ENCODE measurements at places on chromosomes 2 and 18. TPM values are rescaled to one million over a fixed set of nuclear protein-coding genes. Genes with fewer than 3 reads are reported as not detected.

LHCGR gene
- total RNA-seq = not detected

DNA sequence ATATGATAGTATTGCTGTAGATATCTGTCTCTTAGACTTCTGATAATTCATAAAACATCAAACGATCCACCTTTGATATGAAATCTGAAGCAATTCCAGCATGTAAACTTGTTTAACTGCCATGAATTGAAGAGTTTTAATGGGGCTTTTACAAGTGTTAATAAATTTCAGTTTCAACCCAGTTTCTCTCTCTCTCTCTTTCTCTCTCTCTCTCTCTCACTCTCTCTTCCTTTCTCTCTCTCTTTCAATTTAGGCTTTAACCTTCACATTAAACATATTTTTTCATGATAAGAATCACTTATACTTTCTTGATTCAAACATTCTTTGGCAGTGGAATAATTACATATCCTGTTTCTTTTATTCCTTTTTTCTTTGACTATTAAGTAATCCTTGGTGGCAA is 296.1 kb downstream of the EPHA4 start:
- DNase-seq = no peak

UNC80 gene
- total RNA-seq = 0.55 TPM

DNA sequence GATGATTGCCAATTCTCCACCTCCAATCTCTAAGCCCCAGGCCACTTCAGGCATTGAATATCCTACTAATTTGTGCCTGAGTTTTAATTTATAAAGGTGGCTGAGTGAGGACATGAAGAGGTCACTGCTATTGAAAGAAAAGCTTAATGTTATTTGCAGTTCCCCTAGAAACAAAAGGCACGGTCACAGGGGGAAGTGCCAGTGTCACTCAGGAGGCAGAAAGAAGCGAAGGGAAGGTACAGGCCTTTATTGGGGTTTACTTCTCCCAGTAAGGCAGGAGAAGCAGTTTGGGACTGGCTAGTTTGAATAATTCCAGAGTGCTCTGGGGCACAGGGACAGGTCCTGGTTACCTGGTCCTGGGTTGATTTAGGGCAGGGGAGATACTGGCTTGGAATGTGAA is 1.7 kb upstream of the ABHD1 start:
- no peak for DNase-seq

DNA sequence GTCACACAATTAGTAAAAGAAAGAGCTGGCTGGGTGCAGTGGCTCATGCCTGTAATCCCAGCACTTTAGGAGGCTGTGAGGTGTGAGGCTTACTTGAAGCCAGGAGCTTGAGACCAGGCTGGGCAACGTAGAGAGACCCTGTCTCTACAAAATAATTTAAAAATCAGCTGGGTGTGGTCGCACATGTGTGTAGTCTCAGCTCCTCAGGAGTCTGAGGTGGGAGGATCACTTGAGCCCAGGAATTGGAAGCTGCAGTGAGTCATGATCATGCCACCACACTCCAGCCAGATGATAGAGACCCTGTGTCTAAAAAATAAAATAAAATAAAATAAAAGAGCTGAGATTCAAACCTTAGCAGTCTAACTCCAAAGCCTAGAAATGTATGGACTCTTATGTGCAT is 39.0 kb upstream of the NEDD4L start:
- DNase-seq = no peak

GRCh38 chr2:232336981-232337720 is 41.4 kb upstream of the ALPP start:
- DNase-seq = no peak

DNA sequence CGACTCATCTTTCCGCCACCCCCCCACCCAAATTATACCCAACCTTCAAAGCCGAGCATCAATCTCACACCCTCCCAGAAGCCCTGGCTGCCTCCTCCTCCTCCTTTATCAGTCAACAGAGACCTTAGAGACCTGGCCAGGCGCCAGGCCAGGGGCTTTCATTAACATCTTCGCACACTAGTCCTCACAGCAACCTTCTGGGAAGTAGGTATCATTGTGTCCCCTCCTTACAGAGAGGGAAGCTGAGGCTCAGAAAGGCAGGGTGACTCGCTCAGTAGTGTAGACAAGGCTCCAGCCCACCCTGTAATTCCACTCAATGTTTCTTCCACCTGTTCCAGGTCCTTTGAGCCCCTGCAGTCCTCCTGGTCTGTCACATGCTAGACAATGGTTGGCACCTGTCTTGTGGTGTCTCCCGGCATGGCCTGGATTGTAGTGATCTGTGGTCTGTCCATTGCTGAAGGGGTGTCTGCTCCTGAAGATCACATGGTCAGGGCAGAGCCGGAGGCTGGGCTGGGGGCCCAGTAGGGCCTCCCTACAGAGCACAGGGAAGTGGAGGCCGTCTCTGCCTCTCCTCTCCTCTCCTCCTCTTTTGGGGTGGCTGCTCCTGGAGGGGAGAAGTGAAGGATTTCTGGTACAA is 36.0 kb downstream of the KLHL29 start:
- no peak for DNase-seq

RUFY4 gene
- not detected for total RNA-seq

DNA sequence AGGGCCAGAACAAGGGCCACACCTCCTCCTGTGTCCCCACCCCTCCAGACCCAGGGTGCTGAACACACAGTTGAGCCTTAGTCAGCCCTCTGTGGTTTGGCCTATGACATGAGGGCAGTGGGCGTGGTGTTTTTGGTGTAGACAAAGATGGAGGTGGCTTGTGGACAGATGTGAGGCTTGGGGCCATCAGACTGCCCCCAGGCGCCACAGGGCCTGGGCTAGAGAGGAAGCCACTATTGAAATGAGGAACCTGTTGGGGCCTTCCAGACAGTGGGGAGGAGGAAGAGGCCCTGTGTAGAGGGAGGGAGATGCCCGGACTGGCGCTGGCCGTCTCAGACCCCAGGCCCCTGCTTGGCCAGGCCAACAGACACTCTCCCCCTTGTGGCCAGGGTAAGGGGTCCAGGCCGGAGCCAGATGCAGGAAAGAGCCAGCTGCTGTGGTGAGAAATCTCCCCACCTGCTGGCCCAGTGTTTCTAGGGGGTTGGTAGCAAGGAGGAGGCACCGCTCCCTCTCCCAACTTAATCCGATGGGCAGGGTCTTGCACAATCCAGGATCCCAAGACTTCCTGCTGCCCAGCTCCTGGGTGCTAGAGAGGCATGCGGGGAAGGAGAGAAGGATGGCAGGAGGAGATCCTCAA is 53.8 kb downstream of the SMAD7 start:
- DNase-seq = no peak

DNA sequence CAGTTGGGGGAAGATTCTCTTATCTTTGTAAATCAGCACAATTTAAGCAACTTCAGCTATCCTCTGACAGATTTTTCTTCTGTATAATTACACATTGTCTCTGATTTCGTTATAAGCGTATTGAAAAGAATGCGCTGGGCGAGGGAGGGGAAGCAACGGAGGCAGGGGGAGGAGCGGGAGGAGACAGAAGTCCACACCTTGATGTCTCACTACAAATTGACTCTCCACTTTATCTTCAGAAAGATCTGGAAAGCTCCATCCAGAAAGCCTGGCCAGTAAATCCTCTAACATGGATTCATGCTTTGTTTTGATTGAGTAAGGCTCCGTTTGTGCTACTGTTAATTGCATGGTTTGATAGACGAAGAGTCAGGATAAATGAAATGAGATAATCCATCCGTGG is 76.6 kb downstream of the SMIM21 start:
- DNase-seq = no peak

- no peak for DNase-seq
These were observed 12.6 kb downstream of the RNF149 start for GRCh38 chr2:101295895-101296294.

DNA sequence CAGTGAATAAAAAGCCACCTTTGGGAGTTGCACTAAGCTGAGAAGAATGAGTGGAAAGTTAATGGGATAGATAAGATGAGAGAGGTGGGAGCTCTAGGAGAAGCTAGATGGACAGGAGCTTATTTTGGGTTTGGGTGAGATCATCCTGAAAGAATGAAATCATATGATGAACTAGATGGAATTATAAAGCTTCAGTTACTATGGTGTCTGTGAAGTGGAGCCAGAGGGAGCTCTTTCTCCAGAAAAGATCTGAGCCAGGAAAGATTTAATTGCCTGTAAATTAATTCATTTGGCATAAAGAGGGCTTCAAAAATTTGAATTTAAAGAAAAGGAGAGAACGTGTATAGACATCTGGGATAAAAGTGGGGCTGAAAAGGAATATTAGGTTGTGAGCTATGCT is 10.3 kb downstream of the DNAH6 start:
- no peak for DNase-seq

Measured in mesothelial cell of epicardium (in vitro differentiated cells).